ENCODE measurements at places on chromosomes 11 and 22. TPM values are rescaled to one million over a fixed set of nuclear protein-coding genes. Genes with fewer than 3 reads are reported as not detected.
A peak's percentile ranks its signal among the peaks of the same experiment; 100 is the strongest.

The CEND1 gene
- 0.53 TPM for total RNA-seq

GRCh38 chr11:2886191-2886894 lies 768 bp upstream of the CDKN1C start:
- peak; percentile 50 for DNase-seq

GRCh38 chr11:44960200-44960845 lies 9.6 kb upstream of the TP53I11 start:
- no peak for DNase-seq

DNA sequence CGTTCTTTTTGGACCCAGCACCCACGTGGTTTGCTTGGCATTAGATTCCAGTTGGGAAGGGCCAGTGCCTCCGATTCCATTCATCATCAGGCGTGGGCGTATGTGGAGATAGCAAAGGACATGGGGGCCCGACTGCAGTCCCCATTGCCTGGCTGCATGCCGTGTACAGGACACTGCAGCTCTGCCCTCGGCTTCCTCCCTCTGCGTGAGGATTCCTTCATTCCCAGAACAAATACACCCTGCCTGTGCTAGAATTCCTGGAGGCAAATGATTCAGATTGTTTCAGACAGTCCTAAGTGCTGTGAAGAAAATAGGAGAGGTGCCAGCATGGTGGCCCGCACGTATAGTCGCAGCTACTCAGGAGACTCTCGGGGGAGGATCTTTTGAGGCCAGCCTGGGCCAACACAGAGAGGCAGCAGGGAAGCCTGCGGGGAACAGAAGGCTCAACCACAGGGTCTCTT lies 15.4 kb downstream of the DERL3 start:
- DNase-seq: no peak

GRCh38 chr11:81987829-81988472 lies 745.7 kb downstream of the FAM181B start:
- no peak for DNase-seq

The SPCS2 gene
- 74.2 TPM for total RNA-seq

- peak; percentile 14 for DNase-seq
Measured at GRCh38 chr11:33773404-33773986, 825 bp downstream of the FBXO3 start.
